ENCODE measurements at places on chromosomes 13 and 19. TPM values are rescaled to one million over a fixed set of nuclear protein-coding genes. Genes with fewer than 3 reads are reported as not detected.

DNA sequence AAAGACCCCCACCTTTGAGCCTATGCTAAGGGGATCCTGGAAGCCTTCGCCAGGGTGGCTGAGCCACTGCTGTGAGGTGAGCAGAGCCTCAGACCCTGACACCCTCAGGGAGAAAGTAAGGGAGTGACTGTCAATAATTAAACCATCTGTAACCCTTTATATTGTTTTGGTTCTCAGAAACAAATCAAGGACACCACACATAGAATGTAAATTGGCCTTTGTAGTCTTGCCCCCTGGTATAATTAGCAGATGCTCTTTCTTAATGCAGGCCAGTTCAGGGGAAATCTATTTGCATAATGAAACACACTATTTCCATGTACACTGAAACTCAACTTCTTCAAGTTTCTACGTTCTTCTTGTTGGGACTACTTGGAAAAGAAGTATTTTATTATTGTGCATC is 127.7 kb upstream of the EDNRB start:
- H3K27me3 ChIP-seq: peaks cover 4% of the 10 kb centered on the region
- H3K4me3 ChIP-seq: no peak overlapping the region
- DNase-seq: no peak

- H3K27ac ChIP-seq: no peak overlapping the region
- no peaks in the 10 kb centered on the region for H3K27me3 ChIP-seq
- peaks cover 14% of the 10 kb centered on the region for H3K4me1 ChIP-seq
- DNase-seq: no peak
- H3K36me3 ChIP-seq: peaks cover 2% of the 10 kb centered on the region
Observed at GRCh38 chr19:3065675-3066357, 3.5 kb upstream of the TLE5 start.

- H3K36me3 ChIP-seq: no peaks in the 10 kb centered on the region
- H3K27ac ChIP-seq: no peak overlapping the region
- H3K4me3 ChIP-seq: no peak overlapping the region
- H3K27me3 ChIP-seq: no peaks in the 10 kb centered on the region
- H3K4me1 ChIP-seq: no peaks in the 10 kb centered on the region
Observed at GRCh38 chr19:6007866-6008265, 29.9 kb upstream of the RANBP3 start.

DNA sequence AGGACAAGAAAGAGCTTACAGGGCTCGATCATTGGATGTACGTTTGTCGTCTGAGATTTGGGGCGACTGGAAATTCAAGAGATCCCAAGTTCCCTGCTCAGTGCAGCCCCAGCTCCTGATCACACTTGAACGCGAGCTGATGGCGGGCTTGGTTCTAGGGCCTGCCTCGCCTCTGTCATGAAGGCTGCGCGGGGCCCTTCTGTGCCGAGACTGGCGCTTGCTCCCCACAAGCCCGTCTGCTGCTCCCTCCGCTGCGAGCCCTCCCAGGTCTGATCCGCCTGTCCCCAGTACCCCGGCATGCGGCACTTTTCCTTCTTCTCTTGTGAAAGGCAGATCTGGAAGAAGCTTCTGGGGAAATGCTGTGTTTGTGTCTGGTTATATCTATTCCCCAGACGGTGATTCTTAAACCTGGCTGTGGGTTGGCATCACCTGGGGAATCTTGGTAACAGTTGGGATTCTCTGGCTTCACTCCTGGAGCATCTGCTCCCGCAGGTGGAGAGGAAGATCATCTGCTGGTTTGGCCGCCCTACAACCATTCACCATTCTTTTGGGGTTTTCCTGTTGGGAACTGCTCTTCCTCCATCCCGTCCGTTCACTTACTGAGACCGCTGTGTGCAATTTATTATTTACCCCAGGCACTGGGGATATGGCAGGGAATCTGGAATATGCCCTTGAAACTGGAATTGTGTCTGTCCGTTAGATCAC is 43.6 kb downstream of the SIPA1L3 start:
- no peaks in the 10 kb centered on the region for H3K4me1 ChIP-seq
- no peak for DNase-seq
- H3K36me3 ChIP-seq: peaks cover 13% of the 10 kb centered on the region
- H3K4me3 ChIP-seq: no peak overlapping the region
- peak overlapping the region; percentile 11 for H3K27ac ChIP-seq

- H3K4me1 ChIP-seq: peaks cover 26% of the 10 kb centered on the region
- no peaks in the 10 kb centered on the region for H3K27me3 ChIP-seq
- no peak for DNase-seq
- H3K27ac ChIP-seq: no peak overlapping the region
- H3K4me3 ChIP-seq: no peak overlapping the region
- peaks cover 11% of the 10 kb centered on the region for H3K36me3 ChIP-seq
Observed at GRCh38 chr13:49455007-49455398, 10.9 kb downstream of the SETDB2 start.

DNA sequence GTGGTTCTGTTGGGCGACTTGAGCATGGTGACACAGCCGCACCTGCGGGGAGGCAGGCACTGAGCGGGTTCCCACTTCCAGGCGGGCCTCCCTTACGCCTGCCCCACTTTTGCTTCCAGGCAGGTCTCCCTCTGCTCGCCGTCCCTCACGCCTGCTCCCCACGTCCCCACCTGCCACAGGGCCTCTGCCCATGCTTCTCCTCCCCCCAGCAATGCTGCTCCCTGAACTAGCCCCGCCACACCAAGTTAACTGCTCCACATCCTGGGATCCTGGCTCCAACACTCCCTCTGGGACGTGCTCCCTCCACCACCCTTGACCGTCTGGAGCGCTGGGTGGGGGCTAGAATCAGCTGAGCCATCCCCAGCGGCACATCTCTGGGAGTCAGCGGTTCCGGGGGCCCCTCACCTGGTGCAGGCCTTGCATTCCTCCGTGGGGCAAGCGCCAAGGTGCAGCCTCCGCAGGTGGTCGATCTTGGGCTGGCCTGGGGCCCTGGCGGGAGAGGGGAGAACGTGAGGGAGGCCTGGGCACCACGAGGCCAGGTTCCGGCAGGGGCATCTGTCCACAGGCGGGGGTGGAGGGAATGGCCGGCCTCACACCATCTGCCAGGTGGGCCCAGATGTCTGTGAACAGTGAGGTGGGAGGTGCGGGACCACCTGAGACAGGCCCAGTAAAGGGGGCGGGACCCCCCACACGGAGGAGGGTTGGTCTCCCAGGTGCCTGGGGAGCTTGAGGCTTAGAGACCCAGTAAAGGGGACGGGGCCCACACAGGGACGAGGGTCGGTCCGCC is 9.2 kb downstream of the CFD start:
- H3K27ac ChIP-seq: no peak overlapping the region
- DNase-seq: no peak
- peaks cover 3% of the 10 kb centered on the region for H3K36me3 ChIP-seq
- peaks cover 11% of the 10 kb centered on the region for H3K4me1 ChIP-seq
- no peak overlapping the region for H3K4me3 ChIP-seq
- H3K27me3 ChIP-seq: no peaks in the 10 kb centered on the region

DNA sequence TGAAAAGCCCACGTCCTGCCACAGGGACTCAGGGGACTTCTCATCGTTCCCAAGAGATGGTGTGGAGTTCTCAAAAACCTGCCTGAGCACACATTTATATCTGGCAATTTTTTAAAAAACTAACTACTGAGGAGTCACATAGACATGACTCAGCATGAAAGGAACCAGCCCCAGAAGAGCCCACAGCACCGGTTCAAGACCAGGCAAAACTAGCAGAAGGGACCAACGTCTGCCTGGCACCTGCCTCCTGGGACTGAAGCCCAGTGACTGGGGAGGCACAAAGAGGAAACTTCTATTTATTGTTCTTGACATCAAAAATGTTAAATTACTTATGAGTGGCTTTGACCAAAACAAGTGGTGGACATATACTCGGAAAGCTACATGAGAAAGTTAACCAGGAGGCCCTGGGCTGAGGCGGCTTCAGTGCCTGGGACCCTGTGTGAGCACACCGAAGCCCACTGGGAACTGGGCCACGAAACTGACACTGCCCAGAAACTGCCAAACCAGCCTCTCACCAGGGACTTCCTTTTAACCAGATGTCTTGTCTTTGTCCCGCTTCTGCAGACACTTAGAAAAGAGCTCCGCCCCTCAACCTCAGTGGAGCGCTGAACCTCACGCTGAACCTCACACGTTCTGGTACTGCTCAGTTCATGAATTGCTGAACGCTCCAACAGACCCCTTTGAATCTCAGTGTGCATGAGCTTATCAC is 25.7 kb downstream of the C13orf46 start:
- no peaks in the 10 kb centered on the region for H3K27me3 ChIP-seq
- no peak for DNase-seq
- H3K4me1 ChIP-seq: peaks cover 3% of the 10 kb centered on the region
- H3K27ac ChIP-seq: no peak overlapping the region
- H3K36me3 ChIP-seq: no peaks in the 10 kb centered on the region

- no peak overlapping the region for H3K4me3 ChIP-seq
- DNase-seq: no peak
- no peaks in the 10 kb centered on the region for H3K36me3 ChIP-seq
- H3K27me3 ChIP-seq: no peaks in the 10 kb centered on the region
- H3K4me1 ChIP-seq: no peaks in the 10 kb centered on the region
Observed at GRCh38 chr13:90239130-90239529, 1108.4 kb upstream of the MIR17HG start.

DNA sequence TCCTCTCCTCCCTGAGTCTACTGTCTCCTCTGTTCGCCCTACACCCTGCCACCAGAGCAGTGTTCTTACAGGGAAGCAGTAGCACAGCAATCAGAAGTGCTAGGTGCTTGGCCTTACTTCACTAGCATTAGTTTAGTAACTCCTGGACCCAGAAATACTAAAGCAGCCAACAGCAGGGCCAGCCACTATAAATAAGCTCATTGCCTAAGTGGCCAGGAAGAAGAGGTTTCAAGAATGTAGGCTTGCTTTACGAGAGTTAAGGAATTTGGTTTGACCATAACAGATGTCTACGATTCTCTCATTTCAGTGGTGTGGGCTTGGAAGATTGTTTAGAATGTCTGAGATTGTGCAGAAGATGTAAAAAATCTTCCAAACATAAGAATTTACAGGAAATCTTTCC is 103.3 kb downstream of the ZAR1L start:
- H3K27me3 ChIP-seq: no peaks in the 10 kb centered on the region
- H3K27ac ChIP-seq: no peak overlapping the region
- no peak for DNase-seq
- no peaks in the 10 kb centered on the region for H3K36me3 ChIP-seq
- no peaks in the 10 kb centered on the region for H3K4me1 ChIP-seq

DNA sequence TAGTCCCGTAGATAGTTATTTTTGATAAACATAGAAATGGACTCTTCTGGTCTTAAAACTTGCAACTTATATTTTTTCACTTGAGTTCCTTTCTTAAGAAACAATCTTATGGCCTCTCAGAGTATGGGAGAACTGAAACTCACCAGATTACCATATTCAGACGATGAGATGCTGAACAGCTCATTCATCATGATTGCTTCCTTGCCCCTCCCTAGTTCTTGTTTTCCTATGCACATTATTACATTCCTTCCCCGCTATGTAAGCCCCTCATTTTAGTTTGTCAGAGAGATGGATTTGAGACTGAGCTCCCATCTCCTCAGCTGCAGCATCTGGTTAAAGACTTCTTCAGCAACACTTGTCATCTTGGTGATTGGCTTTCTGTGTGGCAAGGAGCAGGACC is 158.5 kb downstream of the SLITRK6 start:
- no peaks in the 10 kb centered on the region for H3K36me3 ChIP-seq
- H3K4me1 ChIP-seq: no peaks in the 10 kb centered on the region
- no peak overlapping the region for H3K27ac ChIP-seq
- H3K27me3 ChIP-seq: no peaks in the 10 kb centered on the region
- H3K4me3 ChIP-seq: no peak overlapping the region
- DNase-seq: no peak

- H3K36me3 ChIP-seq: peaks cover 8% of the 10 kb centered on the region
- H3K27me3 ChIP-seq: peaks cover 5% of the 10 kb centered on the region
- DNase-seq: no peak
- no peak overlapping the region for H3K27ac ChIP-seq
- peak overlapping the region; percentile 95 for H3K4me3 ChIP-seq
- H3K4me1 ChIP-seq: peaks cover 34% of the 10 kb centered on the region
Observed at GRCh38 chr13:77028202-77028601, 1.2 kb upstream of the FBXL3 start.

GRCh38 chr13:108225440-108225839 is 7.2 kb downstream of the ABHD13 start:
- DNase-seq: no peak
- H3K4me3 ChIP-seq: no peak overlapping the region
- H3K27me3 ChIP-seq: no peaks in the 10 kb centered on the region
- H3K4me1 ChIP-seq: peaks cover 48% of the 10 kb centered on the region

GRCh38 chr19:33734913-33735312 is 61.8 kb upstream of the KCTD15 start:
- H3K27ac ChIP-seq: no peak overlapping the region
- no peak for DNase-seq
- no peak overlapping the region for H3K4me3 ChIP-seq
- peaks cover 8% of the 10 kb centered on the region for H3K27me3 ChIP-seq
- no peaks in the 10 kb centered on the region for H3K36me3 ChIP-seq
- H3K4me1 ChIP-seq: no peaks in the 10 kb centered on the region

GRCh38 chr13:57326532-57326931 is 159.5 kb downstream of the PRR20E start:
- H3K27me3 ChIP-seq: no peaks in the 10 kb centered on the region
- H3K4me3 ChIP-seq: no peak overlapping the region
- H3K4me1 ChIP-seq: no peaks in the 10 kb centered on the region
- H3K27ac ChIP-seq: no peak overlapping the region
- no peak for DNase-seq

GRCh38 chr13:27822873-27823311 is 30.6 kb downstream of the GSX1 start:
- H3K4me3 ChIP-seq: no peak overlapping the region
- H3K4me1 ChIP-seq: no peaks in the 10 kb centered on the region
- peaks cover 89% of the 10 kb centered on the region for H3K27me3 ChIP-seq
- H3K36me3 ChIP-seq: no peaks in the 10 kb centered on the region

GRCh38 chr13:44049081-44049945 is 169.6 kb downstream of the LACC1 start:
- peaks cover 1% of the 10 kb centered on the region for H3K4me1 ChIP-seq
- H3K27me3 ChIP-seq: peaks cover 31% of the 10 kb centered on the region
- H3K36me3 ChIP-seq: no peaks in the 10 kb centered on the region
- H3K27ac ChIP-seq: no peak overlapping the region
- no peak overlapping the region for H3K4me3 ChIP-seq

DNA sequence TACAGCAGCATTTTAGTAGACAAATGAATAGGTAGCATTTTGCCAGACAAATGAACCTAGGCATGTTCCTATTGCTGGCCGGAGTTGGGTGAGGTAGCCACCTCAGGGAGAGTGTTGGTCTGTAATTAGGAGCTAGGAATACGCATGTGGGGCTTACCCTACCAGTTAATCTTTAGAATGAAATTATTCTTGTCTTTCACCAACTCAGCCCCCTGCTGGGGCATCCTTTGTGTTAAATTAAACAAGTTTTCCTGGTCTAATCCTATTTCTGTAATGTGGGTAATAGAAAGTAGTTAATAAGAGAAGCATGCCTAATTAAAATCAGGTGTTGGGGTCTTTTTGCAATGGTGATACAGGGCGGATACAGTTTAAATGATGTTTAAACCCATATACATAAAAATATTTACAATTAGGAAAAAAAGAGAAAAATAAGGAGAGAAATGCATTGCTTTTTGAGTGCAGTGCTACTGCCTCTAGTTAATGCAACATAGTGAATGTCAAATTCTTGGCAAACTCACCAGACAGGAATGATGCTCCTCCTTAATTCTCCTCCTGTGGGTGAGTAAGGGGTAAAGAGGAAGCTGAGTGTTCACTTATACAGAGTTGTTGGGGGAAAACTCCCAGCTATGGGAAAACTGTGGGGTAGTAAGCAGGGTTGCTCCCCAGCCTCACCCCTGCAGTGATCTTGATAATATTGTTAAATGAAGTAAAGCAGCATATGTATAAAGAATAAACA is 276.4 kb upstream of the EDNRB start:
- no peaks in the 10 kb centered on the region for H3K36me3 ChIP-seq
- no peak for DNase-seq
- no peak overlapping the region for H3K4me3 ChIP-seq
- peaks cover 15% of the 10 kb centered on the region for H3K27me3 ChIP-seq

Gene ICAM4
- total RNA-seq: 0.25 TPM

Gene RDH8
- total RNA-seq: not detected

Gene POU4F1
- 0.08 TPM for total RNA-seq

Gene PTOV1
- total RNA-seq: 73.9 TPM

Gene CBLC
- total RNA-seq: not detected

Gene NDUFA11
- total RNA-seq: 255 TPM

Gene KIR2DL4
- not detected for total RNA-seq

Gene ATP7B
- 0.66 TPM for total RNA-seq
